ENCODE measurements at places on chromosomes 3 and 15.

GRCh38 chr3:36918050-36918449, 26.8 kb downstream of the TRANK1 start:
- no peak for DNase-seq

DNA sequence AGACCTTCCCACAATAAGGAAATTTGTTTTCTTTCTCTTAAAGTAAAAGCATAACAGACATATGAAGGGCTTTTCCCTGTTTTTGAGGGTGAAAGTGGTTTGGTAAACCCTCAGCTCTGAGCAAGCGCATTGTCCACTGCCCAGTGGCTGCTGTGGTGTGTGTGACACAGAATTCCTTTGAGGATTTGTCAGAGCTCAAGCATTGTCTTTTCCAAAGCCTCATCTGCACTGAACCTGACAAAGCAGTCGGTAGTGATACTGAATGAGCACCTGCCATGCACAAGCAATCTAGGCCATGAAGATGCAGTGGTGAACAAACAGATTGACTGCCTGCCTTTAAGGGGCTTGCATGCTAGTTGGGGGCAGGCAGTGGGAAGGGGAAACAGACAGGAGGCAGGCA, 128.3 kb downstream of the PLCL2 start:
- DNase-seq = no peak

DNA sequence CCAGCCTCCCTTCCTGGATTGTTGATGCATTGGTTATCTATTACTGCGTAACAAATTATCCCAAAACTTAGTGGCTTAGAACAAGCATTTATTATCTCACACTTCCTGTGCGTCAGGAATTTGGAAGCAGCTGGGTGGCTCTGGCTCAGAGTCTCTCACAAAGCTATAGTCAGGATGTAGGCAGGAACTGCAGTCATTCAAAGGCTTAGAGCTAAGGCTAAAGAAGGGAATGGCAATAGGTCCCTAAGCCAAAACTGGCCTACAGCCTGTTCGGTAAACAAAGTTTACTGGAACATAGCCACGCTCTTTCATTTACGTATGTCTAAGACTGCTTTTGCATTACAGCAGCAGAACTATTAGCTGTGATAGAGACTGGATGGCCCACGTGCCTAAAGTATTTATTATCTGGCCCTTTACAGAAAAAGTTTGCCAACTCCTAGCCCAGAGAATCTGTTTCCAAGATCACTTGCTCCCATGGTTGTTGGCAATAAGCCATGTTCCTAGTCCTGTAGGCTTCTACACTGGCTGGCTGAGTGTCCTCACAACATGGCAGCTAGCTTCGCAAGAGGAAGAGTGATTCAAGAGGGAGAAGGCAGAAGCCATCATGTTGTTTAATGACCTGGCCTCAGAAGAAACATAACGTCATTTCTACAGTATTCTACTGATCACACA, 132.4 kb downstream of the SNRK start:
- no peak for DNase-seq

GRCh38 chr15:68909601-68910100, 20.7 kb upstream of the SPESP1 start:
- DNase-seq = no peak

DNA sequence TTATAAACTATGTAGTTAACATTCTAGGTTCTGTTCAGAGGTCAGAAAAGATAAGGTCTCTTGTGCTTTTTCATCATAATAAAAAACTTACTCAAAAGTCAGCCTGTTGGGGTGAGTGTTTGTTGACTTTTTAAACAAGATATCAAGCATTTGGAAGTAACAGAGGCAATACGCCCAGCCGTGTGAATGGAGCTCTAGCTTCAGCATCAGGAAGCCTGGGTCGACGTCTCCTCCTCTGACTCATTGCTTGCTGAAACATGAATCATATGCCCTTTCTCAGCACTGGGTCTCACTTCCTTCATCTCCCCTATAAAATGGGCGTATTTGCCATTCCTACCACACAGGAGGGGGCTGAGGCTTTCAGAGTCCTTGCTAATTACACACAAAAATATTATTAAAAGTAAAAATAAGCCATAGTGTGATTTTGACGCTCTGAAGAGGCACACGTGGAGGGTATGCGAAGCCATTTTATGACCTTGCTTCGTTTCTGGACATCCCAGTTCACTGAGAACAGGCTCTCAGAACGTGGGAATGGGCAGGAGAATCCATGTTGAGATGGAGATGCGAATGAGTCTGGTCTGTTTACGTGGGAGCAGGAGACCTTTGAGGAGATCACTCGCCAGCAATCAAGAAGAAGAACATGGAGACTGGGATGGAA, 220.8 kb upstream of the TPRG1 start:
- peak; percentile 37 for DNase-seq

- no peak for DNase-seq
Observed at GRCh38 chr15:98586066-98586465, 62.3 kb upstream of the IGF1R start.

DNA sequence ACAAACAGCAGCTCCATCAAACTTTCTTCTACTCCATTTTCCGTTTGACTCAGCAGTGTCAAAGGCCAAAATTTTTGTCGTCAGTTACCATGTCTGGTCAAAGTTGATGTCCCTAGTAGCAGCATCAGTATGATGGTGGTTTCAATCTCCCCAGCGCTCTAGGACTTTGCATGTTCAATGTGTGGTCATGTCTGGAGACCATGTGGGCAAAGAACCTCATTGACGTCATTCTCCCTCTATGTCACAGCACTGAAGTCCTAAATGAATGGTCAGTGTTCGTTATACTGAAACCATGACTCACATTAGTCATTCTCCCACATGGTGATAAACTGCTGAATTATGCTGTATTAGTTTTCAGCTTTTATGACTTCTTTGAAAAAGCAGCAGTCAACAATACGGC, 23.2 kb downstream of the SHC4 start:
- no peak for DNase-seq

DNA sequence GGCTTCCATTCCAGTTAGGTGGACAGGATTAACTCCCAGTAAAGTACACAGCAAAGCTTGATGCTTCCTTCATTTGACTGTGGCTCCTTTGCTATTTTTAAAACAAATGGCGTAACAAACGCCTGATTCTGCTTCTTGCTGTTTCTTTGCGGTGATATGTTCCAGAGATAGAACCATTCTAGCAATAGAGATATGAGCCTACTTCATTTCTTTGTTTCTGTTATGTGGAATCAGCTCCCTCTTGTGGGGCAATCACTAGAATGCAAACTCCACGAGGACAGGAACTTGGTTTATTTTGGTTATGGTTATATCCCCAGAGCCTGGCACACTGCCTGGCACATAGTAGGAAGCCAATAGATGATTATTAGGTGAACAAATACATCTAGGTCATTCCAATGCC, 122.6 kb upstream of the SLC6A11 start:
- DNase-seq = peak; percentile 4

GRCh38 chr3:188305220-188305619, 151.3 kb downstream of the LPP start:
- no peak for DNase-seq

- peak; percentile 39 for DNase-seq
Observed at GRCh38 chr3:39108200-39108710, 775 bp downstream of the TTC21A start.

- DNase-seq = no peak
Observed at GRCh38 chr3:107208100-107208499, 169.1 kb upstream of the CCDC54 start.

- no peak for DNase-seq
Observed at GRCh38 chr3:169498336-169498735, 165.2 kb downstream of the MECOM start.

GRCh38 chr3:17430582-17430981, 311.8 kb downstream of the TBC1D5 start:
- DNase-seq = no peak

DNA sequence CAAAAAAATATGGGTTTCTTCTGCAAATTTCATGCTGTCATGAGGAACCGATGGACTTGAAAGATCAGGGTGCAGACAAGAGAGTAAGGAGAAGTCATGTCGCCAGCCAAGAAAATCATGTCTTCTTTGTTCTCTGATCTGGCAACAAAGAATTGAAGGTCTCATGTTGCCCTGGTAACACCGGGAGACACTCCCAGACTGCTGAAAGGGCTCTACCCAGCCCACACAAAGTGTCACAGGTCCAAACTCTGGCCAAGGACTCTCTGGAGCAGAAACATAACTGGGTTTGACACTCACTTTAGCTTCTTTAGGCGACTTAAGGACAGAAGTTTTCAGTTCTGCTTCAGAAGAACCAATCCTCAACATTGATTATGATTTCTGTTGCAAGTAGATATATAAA, 42.9 kb downstream of the SIDT1 start:
- DNase-seq = no peak

DNA sequence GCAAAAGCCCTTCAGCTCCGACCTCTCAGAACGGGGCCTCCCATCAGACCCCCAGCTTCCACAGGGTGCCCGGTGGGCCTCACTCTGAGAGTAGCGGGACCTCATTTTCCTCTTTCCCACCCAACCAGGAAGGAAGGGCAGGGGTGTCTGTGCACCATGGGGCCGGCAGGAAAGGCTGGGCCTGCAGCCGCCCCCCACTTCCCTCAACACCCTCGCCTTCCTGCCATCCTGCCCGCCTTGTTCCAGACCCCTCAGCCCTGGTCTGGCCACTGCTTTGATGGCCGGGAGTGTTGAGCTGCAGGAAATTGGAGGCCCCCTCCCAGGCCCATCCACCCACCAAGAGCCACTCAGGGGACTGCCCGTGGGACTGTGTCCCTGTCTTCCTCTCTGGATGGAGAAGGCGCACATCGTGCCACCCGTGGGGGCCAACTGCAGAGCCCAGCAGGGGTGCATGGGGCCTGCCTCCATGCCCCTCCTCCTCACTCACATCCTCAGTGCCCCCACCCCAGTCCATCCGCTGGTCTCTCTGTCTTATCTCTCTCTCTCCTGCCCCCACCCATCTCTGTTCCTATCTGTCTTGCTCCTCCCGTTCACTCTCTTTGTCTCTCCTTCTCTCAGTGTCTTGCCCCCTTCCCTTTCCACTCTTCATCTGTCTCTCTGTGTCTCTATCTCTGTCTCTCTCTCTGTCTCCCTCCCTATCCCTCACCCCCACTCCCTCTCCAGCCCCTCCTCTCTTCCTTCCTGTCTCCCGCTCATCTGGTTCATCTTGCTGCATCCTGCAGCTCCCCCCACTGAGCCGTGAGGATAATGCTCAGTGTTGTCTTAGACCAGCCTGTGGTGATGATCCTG, 1.8 kb upstream of the PLXND1 start:
- DNase-seq = no peak

DNA sequence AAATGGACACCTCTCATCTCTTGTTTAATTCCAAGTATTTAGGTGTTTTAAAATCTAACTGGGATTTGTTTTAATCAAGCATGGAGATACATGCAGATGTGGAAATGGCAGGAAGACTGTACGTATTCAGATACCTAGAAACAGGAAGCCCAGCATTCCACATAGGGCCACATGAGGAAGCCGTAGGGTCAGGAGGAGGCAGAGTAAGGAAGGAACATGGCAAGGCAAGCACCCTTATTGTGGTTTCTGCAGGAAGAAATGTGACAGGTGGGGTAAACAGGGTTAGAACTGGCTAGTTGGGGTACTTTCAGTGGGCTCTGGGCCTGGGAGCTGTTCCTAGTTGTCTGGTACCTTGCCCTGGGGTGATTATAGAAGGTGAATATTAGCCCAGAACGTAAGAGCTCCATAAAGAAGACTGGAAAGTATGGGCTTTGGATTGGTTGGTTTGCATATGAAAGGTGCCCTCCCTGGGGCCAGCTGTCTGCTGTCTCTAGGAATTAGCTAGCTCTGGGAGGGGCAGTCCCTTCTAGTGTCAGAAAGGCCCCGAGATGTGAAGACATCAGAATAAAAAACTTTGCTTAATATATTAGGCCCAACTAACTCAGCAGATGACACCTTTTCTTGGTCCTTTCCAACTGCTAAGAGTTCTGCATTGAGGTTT, 107.7 kb upstream of the CADPS start:
- DNase-seq = no peak

DNA sequence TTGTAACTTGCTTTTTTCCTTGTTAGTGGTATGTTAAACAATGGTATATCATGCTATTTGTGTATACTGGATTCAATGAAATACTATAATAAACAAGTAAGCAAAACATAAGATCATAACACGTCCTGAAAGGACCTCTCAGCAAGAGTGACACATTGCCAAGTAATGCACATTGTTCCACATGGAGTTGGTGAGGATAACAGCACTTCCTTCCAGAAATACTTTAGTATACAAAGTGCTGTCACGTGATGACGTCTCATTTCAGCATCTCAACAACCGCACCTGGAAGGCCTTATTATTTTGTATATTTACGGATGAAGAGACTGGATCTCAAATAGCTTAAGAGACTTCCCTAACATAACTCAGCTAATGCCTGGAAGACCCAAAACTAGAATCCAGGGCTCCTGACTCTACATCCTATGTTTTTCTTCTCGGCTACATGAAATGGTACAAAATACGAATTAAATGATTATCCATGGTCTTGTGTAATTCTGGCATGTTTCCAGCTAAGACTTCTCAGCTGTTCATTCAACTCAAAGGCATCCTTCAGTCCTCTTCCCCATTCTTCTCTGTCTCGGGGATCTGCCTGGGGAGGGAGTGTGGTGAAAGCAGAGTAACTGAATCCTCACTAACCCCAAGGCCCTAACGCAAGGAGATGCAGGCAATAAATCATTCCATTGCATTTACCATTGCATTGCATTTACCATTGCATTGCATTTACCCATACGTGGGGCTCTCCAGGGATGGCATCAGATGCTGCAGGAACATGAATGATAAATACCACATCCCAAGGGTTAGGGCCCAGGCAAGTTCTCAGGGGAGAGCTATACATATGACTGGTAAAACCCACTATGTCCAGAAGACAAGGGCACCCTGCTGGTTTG, 79.2 kb downstream of the LIPC start:
- DNase-seq = no peak

- no peak for DNase-seq
Observed at GRCh38 chr3:187678726-187679268, 8.6 kb upstream of the SST start.

DNA sequence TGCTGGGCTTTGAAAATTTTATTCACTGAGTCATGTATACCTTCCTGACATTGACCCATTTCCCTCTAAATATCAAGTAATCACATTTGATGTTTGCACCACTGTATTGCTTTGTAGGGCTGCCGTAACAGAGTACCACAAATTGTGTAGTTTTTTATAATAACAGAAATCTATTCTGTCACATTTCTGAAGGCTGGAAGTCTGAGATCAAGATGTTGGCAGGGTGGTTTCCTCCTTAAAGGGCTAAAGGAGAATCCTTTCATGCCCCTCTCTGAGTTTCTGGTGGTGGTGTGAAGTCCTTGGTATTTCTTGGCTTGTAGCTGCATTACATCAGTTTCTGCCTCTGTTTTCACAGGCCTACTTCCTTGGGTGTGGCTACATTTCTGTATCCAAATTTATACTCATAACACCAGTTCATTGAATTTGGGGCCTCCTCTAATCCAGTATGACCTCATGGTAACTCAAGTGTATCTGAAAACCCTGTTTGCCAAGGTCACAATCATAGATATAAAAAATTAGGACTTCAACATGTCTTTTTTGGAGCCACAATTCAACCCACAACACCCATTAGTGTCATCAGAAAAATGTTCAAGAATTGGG, 29.1 kb upstream of the ST6GAL1 start:
- peak; percentile 37 for DNase-seq

GRCh38 chr3:181455276-181455675, 256.4 kb upstream of the SOX2 start:
- DNase-seq = no peak

Measured in CD4-positive, alpha-beta T cell treated with Interleukin-15 for 4 hours (primary cell).